ENCODE measurements at places on chromosomes 2 and 18.

DNA sequence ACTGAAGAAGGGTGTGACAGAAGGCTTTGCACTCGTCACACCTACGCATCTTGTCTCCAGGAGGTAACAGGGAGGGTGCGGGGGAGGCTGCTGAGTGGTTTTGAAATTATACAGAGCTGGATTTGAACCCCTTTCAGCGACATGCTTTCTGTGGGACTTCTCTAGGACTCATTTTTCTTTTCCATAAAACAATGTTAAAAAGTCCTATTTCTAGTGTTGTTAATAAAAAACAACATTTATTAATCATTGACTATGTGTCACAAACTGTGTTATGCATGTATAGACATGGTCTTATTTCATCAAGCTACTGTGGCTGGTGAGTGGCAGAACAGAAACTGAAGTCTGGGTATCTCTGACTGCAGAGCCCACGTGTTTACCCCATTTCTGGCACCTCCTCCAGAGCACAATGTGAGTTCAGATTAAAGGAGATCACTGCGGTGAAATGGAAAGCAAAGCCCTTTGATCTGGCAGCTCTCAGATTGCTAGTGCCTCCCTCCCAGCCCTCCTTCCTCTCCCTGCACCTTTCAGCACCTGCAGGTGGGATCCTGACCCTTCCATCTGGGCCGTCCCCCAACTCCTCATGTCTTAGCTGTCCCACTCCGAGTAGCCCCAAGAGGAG lies 315.5 kb upstream of the MYT1L start:
- peak; percentile 77 for DNase-seq

DNA sequence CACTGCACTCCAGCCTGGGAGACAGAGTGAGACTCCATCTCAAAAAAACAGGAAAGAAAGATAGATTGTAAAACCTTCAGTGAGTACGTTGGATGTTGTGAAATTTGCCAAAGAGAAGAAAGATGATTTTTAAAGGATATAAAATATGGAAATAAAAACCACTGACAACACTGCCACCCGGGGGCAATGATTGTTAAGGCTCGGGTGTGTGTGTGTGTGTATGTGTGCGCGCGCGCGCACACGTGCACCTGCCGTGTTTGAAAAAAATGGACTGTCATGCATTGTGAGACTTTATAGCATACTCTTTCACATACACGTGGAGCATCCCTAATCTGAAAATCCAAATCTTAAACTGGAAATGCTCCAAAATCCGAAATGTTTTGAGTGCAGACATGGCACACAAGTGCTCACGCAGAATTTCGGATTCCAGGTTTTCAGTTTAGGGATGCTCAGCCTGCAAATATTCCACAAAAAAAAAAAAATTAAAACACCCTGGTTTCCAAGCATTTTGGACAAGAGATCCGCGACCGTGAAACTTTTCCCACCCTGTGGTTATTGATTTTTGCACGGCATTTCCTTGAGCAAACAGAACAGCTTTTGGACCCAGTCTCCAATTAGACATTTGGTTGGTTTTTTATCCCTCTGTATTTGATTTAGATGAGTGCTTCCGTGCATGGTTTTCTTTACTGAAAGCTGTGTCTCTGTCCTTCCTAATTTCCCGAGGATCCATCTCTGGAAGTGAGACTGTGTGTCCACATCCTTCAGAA lies 269.2 kb downstream of the AGAP1 start:
- DNase-seq: no peak

- no peak for DNase-seq
Measured at GRCh38 chr2:240914645-240915525, 8.7 kb downstream of the CROCC2 start.

GRCh38 chr2:231293163-231293562 lies 94.7 kb downstream of the ARMC9 start:
- no peak for DNase-seq

GRCh38 chr2:218877331-218877730 lies 3.3 kb upstream of the WNT10A start:
- DNase-seq: no peak

DNA sequence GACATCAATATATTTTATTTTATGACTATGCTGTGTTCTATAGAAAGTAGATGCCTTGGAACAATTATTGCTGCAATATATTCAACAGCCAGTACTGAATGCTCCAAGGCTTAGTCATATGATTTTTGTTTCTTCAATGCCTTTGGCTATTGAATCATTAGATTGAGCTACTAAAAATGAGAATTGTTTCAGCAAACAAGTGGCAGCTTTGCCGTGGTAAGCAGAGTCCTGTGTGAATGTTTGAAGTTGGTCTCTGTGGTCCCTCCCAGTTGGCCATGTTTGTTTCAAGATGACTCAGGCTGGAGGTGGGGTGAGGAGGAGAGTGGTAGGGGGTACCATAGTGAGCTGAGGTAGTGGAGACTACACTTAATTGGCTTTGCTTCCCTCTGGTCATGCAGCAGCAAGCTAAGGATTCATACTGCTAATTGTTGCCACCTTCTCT lies 198.6 kb upstream of the EPAS1 start:
- peak; percentile 8 for DNase-seq

DNA sequence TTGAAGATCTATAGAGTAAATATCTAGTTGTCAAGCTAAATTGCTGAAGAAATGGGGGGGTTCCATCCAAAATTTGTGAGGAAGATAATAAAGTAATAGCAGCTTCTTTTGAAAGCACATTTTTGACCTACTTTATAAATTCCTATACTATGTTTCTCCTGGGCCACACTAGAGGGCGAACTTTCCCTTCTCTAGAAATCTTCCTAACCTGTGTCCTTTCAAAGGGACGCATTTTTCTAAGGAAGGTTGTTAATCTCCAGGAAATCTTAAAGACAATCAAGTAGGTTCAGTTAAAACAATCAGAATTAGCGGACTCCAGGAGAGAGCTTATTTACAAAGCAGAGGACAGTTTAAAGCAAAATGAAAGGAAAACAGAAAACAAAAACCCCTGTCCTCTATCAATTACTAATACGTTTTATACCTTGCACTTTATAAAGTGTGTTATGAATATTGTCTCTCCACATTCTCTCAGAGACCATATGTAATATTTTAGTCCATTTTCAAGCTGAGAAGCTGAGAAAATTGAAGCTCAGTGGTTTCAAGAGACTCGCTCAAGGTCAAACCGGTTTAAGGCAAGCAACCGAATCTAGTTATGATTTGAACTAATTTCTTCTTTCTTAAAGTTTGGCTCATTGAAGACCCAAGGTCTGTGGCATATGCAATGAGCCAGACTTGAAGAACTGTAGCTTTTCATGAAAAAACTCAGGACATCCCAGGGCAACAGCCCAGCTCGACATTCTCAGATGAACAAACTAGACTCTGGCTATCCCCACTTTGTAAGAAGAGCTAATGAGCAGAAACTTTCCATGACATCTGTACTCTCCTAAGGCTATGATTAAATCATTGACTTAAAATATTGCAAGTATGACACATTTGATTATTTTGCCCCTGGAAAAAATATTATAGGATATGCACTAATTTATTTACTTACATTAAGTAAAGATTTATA lies 273.6 kb downstream of the PAX3 start:
- DNase-seq: no peak

DNA sequence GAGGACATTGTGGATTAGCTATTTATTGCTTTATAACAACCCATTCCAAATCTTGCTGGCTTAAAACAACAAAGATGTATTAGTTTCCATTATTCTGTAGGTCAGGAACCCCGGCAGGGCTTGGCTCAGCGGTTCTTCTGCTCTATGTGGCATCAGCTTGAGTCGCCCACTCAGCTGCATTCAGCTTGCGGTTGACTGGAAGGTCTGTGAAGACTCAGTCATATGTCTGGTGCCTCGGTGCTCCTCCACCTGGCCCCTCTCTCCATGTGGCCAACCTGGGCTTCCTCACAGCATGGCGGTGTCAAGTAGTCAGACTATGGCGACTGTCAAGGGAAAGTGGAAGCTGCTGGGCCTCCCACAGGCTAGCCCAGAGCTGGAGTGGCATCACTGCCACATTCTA lies 48.6 kb downstream of the EMILIN2 start:
- no peak for DNase-seq

GRCh38 chr2:8679827-8680731 lies 1.8 kb upstream of the ID2 start:
- DNase-seq: peak; percentile 12

DNA sequence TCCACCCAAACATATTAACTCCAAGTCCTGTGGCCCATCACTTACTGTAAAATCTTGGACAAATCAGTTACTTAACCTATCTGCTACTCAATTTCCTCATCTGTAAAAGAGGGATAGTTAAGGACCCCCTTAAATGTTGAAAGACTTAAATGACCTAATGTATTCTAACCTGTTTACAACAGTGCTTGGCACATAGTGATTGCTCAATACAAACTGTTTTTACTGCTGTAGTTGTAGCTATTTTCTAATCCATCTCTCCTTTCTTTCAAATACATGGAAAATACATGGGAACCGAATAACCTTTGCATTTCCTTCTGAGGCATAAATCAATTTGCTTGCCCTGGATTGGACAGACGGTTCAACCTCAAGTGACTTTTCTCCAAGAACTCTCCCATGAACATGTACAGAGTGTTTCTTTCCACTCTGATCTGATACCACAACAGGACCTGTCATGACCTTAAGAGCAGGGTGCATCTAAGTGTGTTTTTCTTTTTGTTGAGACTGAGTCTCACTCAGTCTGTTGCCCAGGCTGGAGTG lies 2.7 kb downstream of the LNPK start:
- DNase-seq: no peak

- no peak for DNase-seq
Measured at GRCh38 chr2:178202927-178203326, 8.6 kb downstream of the OSBPL6 start.

GRCh38 chr2:237497009-237497837 lies 10.2 kb downstream of the MLPH start:
- DNase-seq: no peak

DNA sequence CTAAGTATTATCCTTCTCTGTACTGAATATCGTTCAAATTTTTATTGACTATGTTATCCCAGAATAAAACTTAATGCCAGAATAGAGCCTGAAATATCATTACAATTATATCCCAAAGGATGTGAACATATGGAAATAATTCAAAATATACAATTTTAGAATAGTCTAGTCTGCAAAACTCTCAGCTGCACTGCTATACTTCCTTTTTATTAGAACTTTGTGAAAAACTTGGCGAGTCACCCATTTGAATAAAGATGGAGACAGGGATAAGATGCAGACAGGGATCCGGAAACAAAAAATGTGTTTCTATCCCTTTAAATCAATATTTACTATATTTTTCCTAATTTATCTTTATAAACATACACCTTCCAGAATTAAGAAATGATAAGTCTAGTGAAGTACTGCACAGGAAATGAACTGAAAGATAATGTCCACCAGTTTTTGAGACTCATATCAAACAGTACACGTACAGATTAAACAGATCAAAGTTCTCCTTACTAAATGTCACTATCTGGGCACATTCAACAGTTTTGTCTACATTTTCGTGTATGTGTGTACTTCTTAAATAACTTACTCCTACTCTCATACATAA lies 107.8 kb downstream of the MEP1B start:
- no peak for DNase-seq

DNA sequence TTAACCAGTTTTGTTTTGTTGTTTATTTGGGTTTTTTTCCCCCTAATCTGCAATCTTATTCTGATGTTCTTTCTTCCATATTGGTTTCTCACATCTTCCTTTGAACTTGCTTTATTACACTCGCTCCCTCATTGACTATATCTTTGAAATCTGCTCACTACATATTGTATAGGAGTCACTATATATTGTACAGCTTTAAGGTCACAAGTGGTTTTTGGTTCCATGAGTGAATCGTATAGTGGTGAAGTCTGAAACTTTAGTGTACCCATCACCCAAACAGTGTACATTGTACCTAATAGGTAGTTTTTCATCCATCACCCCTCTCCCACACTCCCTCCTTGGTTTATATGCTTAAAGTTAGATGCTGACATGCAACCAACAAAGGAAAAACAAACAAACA lies 11.3 kb upstream of the BZW1 start:
- no peak for DNase-seq

DNA sequence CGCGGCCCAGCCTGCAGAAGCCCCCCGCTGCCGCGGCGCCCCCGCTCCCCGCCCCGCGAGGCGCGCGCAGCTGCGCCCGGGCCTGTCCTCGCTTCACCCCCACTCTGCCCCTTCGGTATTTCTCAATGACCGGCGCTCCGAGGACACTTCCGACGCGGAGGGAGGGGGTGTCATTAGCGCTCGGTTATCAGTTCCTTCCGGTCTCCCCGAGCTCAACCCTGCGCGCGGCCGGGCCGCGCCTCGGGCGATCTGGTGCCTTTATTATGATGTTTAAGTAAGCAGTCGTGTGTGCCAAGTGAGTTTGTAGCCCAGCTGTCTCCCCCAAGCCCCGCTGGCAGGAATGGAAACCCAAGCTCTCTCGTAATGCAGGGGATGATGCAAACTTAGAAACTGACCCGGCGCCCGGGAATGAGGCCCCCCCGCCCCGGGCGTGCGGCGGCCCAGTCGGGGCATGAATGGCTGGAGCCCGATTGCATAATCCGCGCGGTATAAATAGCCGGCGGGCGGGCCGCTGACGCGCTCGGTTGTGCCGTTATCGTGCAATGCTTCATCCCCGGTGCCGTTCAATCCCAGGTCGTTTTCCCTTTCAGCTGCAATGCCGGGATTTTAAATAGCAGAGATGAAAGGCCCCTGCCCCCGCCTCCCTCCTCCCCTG lies 3.9 kb upstream of the SPRED2 start:
- DNase-seq: peak; percentile 36

- DNase-seq: no peak
Measured at GRCh38 chr2:230327418-230328154, 593 bp downstream of the SP140L start.

DNA sequence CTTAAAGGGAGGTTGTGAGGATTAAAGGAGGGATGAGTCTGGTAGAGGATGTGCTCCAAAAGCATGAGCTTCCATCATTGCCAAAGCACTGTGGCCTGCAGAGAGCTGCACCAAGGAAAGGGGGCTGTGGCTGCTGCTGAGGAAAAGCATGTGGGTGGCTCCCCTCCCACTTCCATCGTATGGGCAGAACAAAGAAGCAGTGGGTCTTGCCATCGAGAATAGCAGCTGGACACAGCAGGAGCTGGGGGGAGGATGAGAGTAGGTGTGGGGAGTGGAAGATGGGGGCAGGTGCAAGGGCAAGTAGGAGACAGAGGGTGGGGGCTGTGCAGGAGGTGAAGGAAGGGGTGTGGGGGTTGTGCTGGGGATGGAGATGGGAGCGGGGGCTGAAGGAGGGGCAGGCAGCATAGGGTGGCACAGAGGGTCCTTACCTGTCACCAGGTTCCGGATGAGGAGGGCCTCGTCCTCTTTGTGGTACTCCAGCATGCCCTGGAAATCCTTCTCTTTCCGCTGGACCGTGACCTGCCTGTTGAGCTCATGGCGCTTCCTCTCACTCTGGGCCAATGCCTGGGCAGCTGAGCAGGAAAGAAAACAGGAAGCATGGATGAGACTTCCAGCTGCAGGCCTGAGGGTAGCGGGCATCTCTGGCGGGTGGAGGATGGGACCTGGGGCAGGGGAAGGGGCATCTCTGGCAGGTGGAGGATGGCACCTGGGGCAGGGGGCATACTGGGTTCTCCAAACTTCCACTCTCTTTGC lies 33.6 kb upstream of the ACAA2 start:
- no peak for DNase-seq

DNA sequence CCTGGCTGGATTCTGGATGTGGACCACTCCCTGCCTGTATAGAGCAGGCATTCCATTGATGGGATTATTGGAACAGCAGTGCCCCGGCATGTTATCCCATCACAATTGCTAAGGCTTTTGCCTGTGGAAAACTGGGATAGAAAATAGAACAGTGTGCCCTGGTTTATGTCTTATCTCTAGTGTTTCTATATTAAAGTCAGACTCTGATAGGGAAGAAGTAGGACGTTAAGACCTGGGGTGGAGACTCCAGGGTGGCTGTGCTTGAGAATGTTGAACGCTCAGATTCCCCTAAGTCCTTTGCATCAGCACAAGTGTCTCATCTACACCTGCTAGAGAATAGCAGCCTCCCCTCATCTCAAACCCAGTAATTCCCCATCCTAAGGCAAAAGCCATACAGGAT lies 10.8 kb upstream of the NETO1 start:
- no peak for DNase-seq
